ENCODE measurements at places on chromosomes 3 and 15.
A peak's percentile ranks its signal among the peaks of the same experiment; 100 is the strongest.

GRCh38 chr15:39914977-39915376 is 5.1 kb downstream of the GPR176 start:
- no peaks in the 10 kb centered on the region for H3K36me3 ChIP-seq
- DNase-seq, result no peak
- no peak overlapping the region for H3K4me3 ChIP-seq
- H3K27ac ChIP-seq, result no peak overlapping the region
- H3K27me3 ChIP-seq, result peaks cover 49% of the 10 kb centered on the region
- H3K4me1 ChIP-seq, result no peaks in the 10 kb centered on the region

GRCh38 chr15:90113166-90113565 is 10.9 kb upstream of the IDH2 start:
- H3K4me3 ChIP-seq, result no peak overlapping the region
- no peak for DNase-seq
- no peaks in the 10 kb centered on the region for H3K4me1 ChIP-seq
- H3K27ac ChIP-seq, result no peak overlapping the region
- H3K36me3 ChIP-seq, result no peaks in the 10 kb centered on the region

DNA sequence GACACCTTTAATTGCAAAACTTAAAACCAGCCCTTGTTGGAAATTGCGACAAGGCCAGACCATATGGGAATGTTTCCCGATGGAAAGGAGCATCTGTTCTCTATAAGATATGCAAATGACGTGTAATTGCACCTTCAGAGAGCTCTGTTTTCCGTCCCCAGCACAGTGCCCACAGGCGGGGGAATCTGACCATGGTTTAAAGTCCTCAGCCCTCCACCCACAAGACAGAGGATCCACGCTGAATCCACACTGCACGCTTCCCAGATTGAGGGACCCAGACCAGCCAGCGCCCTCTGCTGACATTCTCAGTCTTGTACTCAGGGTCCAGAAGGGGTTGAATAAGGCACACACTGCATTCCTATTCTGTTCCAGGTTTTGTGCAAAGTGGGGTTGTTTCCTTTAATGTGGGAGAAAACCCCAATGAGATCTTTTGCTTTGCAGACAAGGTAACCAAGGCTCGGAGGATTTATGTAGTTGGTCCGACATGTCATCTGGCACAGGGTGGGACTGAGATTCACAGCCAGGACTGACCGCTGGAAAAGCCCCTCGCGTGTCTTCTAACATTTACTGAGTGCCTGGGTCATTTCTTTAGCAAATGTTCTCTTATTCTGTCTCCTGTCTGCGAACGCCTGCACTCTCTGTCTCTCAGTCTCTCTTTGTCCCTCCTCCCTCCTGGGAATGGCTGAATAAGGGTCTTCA is 36.8 kb upstream of the KLHL25 start:
- H3K36me3 ChIP-seq, result no peaks in the 10 kb centered on the region
- no peaks in the 10 kb centered on the region for H3K27me3 ChIP-seq
- H3K27ac ChIP-seq, result no peak overlapping the region
- DNase-seq, result peak; percentile 49
- peaks cover 2% of the 10 kb centered on the region for H3K4me1 ChIP-seq
- H3K4me3 ChIP-seq, result no peak overlapping the region

GRCh38 chr3:182969277-182969676 is 11.1 kb downstream of the DCUN1D1 start:
- H3K36me3 ChIP-seq, result no peaks in the 10 kb centered on the region
- H3K27me3 ChIP-seq, result no peaks in the 10 kb centered on the region
- H3K4me1 ChIP-seq, result no peaks in the 10 kb centered on the region
- no peak overlapping the region for H3K27ac ChIP-seq
- no peak for DNase-seq

- H3K27me3 ChIP-seq, result no peaks in the 10 kb centered on the region
- no peak overlapping the region for H3K27ac ChIP-seq
- H3K4me3 ChIP-seq, result no peak overlapping the region
- no peaks in the 10 kb centered on the region for H3K36me3 ChIP-seq
- peaks cover 2% of the 10 kb centered on the region for H3K4me1 ChIP-seq
- DNase-seq, result no peak
Measured at GRCh38 chr15:27897481-27897880, 201.6 kb downstream of the OCA2 start.

- H3K27me3 ChIP-seq, result no peaks in the 10 kb centered on the region
- no peaks in the 10 kb centered on the region for H3K4me1 ChIP-seq
- no peak overlapping the region for H3K4me3 ChIP-seq
- no peak for DNase-seq
- H3K27ac ChIP-seq, result no peak overlapping the region
Measured at GRCh38 chr3:152196782-152197181, 71.9 kb upstream of the MBNL1 start.

GRCh38 chr3:135083756-135084155 is 288.7 kb downstream of the EPHB1 start:
- no peak for DNase-seq
- no peaks in the 10 kb centered on the region for H3K4me1 ChIP-seq
- no peaks in the 10 kb centered on the region for H3K27me3 ChIP-seq
- H3K27ac ChIP-seq, result no peak overlapping the region
- H3K4me3 ChIP-seq, result no peak overlapping the region

GRCh38 chr3:42983927-42984326 is 4.8 kb downstream of the GASK1A start:
- no peak overlapping the region for H3K4me3 ChIP-seq
- H3K4me1 ChIP-seq, result no peaks in the 10 kb centered on the region
- no peak for DNase-seq

DNA sequence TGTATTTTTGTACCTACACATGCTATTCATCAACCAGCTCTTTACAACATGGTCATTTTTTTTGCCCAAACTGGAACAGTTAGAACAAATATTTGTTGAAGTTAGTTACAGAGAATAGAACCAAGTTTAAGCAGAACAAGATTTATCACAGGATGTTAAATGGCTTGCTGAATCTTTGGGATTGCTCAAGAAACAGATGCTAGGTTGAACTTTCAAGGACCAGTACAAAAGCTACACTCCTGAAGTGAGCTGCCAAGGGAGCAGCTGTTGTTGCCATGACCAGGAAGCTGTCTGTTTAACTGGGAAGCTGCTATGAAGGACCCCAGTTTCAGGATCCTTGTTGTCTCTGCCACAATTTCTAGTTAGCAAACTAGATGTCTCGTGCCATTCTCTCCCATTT is 53.7 kb downstream of the ZIC1 start:
- no peaks in the 10 kb centered on the region for H3K36me3 ChIP-seq
- H3K4me1 ChIP-seq, result no peaks in the 10 kb centered on the region
- H3K4me3 ChIP-seq, result no peak overlapping the region

DNA sequence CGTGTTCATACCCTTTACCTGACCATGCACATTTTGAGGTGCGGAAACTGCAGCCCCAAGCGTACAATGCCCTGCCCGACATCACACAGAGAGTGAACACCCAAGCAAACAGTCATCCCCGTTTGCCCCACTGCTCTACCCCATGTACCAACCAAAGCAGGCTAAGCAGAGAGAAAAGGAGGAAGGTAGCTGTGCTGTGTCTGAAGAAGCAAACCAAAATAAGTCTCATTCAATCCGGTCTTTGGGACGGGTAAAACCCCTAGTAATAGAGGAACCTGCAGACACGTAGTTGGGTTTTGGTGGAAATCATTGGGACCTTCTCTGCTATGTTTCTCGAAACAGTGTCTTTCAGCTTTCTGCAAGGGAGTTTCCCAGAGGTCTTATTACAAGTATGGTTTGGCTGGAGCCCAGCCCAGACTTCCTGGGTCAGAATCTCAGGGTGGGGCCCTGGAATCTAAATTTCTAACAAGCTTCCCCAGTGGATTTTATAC is 164.6 kb upstream of the HES1 start:
- no peaks in the 10 kb centered on the region for H3K36me3 ChIP-seq
- peaks cover 24% of the 10 kb centered on the region for H3K4me1 ChIP-seq
- no peak overlapping the region for H3K27ac ChIP-seq
- no peaks in the 10 kb centered on the region for H3K27me3 ChIP-seq
- no peak for DNase-seq
- H3K4me3 ChIP-seq, result no peak overlapping the region

DNA sequence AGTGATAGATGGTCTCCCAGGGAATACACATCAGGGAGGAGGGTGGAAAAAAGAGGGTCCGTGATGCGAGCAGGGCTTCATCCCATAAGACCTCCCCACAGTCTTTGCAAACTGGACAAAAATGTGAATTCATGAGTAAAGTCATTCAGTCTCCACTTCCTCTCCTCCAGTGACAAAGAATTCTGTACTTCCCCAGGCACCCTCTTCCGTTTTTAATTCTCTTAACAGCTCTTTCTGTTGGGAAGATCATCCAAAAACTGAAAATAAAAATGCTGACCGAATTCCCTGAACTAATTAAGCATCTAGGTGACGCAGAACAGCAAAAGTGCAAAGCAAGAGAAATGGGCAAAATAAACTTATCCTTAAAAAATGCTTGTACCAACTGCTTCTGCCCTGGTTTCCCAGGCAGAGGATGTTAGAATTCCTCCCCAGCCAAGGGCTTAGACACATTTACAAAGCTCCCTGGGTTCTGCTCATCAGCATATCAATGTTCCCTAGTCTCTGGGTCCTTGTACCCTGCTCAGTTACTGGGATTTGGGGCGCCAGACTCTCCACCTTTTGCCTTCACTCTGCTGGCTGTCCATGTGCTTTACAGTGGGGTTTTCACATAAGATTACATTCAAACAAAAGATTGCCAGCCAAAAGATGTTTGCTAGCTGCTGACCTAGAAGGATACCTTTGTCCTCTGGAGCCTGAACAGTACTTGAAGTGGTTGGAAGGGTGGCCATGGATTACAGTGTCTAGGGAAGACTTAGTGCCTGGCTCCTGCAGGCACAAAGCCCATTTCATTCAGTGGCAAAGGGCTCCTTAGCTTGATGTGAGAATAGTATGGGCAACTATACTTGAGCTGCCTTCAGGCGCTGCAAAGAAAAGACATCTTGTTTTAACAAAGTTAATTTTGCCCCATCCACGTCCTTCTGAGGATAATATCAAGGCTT is 69.4 kb downstream of the ARNT2 start:
- peaks cover 3% of the 10 kb centered on the region for H3K4me1 ChIP-seq
- no peak for DNase-seq
- H3K27ac ChIP-seq, result no peak overlapping the region
- H3K36me3 ChIP-seq, result peaks cover 24% of the 10 kb centered on the region
- no peak overlapping the region for H3K4me3 ChIP-seq

DNA sequence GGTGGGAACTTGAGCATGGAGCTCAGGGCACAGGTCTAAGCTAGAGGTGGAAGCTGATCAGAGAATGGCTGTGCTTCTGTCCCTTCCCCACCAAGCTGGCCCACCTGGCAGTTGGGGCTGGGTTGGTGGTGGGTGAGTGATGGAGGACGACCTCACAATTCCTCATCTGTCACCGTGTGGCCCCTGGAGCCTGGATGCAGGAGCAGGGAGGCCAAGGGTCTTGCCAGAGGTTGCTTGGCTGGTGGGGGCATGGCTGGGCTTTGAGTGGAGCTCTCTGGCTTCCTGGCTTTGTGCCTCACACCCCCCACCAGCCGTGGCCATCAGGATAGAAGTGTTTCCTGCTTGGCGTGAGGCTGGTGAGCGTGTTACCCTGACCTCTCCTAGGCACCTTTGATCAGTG is 36.0 kb downstream of the FBLN2 start:
- H3K4me3 ChIP-seq, result no peak overlapping the region
- no peak for DNase-seq
- no peak overlapping the region for H3K27ac ChIP-seq
- H3K36me3 ChIP-seq, result no peaks in the 10 kb centered on the region
- H3K4me1 ChIP-seq, result no peaks in the 10 kb centered on the region

DNA sequence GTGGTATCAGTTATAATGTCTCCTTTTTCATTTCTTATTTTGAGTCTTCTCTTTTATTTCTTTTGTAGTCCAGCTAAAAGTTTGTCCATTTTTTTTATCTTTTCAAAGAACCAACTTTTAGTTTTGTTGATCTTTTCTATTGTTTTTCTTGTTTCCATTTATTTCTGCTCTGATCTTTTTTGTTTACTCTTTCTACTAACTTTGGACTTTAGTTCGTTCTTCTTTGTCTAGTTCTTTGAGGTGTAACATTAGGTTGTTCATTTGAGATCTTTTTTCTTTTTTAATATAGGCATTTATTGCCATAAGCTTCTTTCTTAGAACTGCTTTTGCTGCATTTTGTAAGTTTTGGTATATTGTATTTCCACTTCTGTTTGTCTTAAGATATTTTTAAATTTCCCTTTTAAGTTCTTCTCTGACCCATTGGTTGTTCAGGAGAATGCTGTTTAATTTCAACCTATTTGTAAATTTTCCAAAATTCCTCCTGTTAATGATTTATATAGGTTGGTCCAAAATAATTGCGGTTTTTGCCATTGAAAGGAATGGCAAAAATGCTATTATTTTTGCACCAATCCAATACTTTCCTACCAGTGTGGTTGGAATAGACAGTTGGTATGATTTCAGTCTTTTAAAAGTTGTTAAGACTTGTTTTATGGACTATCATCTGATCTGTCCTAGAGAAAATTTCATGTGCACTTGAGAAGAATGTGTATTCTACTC is 51.2 kb downstream of the KAT2B start:
- no peak for DNase-seq
- no peaks in the 10 kb centered on the region for H3K27me3 ChIP-seq
- no peak overlapping the region for H3K27ac ChIP-seq
- H3K36me3 ChIP-seq, result no peaks in the 10 kb centered on the region
- no peak overlapping the region for H3K4me3 ChIP-seq

DNA sequence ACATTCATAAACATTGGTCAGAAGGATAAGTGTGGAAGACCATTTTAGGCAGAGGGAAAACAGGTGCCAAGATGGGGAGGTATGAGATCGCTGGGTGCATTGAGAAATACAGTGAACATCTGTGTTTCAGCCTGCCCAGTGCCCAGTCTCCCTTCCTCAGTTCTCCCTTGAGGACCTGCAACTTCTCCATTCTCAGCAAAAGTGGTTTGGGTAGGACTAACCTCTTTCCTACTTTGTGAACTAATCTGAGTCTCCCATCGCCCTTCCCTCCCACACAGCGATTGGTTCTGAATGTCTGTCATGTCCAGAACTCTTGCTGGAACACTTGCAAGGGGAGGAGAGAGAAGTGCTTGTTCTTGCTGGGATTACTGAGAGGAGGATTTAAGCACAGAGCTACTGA is 10.9 kb upstream of the CCNL1 start:
- no peak for DNase-seq
- H3K36me3 ChIP-seq, result no peaks in the 10 kb centered on the region
- peaks cover 2% of the 10 kb centered on the region for H3K4me1 ChIP-seq
- no peak overlapping the region for H3K4me3 ChIP-seq

DNA sequence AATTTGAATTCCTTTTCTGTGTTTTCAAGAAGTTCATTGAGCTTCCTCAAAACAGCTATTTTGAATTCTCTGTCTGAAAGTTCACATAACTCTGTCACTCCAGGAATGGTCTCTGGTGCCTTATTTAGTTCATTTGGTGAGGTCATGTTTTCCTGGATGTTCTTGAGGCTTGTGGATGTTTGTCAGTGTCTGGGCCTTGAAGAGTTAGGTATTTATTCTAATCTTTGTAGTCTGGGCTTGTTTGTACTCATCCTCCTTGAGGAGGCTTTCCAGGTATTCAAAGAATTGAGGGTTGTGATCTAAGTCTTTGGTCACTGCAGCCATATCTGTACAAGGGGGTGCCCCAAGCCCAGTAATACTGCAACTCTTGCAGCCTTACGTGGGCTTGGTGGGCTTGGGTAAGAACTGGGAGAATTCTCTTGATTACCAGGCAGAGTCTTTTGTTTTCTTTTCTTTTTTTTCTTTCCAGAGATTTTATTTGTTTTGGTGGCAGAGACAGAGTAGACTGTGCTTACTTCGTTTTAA is 19.3 kb upstream of the CCNDBP1 start:
- DNase-seq, result no peak
- H3K4me3 ChIP-seq, result no peak overlapping the region
- H3K27me3 ChIP-seq, result no peaks in the 10 kb centered on the region
- no peaks in the 10 kb centered on the region for H3K36me3 ChIP-seq
